ENCODE measurements at places on chromosomes 16 and 17.

GRCh38 chr16:68429076-68429854 lies 19.0 kb downstream of the SMPD3 start:
- no peak for DNase-seq

DNA sequence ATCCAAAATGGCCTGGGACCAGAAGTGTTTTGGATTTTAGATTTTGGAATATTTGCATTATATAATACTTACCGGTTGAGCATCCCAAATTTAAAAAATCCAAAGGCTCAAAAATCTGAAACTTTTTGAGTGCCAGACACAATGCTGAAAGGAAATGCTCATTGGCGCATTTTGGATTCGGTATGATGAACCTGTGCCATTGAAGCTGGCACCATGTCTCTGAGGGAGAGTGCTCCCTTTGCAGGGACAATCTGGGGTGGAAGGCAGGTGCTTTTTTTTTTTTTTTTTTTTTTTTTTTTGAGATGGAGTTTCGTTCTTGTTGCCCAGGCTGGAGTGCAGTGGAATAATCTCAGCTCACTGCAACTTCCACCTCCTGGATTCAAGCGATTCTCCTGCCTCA lies 17.7 kb downstream of the SMTNL2 start:
- DNase-seq = no peak

GRCh38 chr17:64608571-64608981 lies 53.5 kb downstream of the SMURF2 start:
- peak; percentile 75 for DNase-seq

GRCh38 chr17:10059684-10060211 lies 138.7 kb downstream of the GAS7 start:
- DNase-seq = peak; percentile 38

- DNase-seq = peak; percentile 72
These were observed 295.3 kb upstream of the PMFBP1 start for GRCh38 chr16:72467157-72467759.

DNA sequence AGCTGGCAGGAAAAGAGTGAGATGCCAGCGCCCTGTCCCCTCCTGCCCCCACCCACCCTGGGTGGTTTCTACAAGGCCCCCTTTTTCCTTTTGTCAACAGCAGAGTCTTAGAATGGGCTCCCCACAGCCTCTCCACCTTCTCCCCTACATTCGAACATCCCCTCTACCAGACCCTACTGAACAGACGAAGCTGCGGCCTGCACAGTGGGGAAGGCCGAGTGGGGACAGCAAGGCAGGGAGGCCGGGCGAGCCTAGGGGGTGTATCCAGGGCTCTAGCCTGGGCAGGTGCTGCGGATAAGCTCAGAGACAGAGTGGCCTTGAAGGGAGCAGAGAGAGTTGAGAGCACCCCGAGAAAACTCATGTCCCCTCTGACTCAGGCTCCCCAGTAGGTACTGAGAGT lies 7.4 kb downstream of the ZACN start:
- no peak for DNase-seq

Data from GM23248 (cell line).